ENCODE measurements at places on chromosomes 5 and 9.

- no peak for DNase-seq
Observed at GRCh38 chr9:113537229-113537810, 73.8 kb downstream of the RGS3 start.

DNA sequence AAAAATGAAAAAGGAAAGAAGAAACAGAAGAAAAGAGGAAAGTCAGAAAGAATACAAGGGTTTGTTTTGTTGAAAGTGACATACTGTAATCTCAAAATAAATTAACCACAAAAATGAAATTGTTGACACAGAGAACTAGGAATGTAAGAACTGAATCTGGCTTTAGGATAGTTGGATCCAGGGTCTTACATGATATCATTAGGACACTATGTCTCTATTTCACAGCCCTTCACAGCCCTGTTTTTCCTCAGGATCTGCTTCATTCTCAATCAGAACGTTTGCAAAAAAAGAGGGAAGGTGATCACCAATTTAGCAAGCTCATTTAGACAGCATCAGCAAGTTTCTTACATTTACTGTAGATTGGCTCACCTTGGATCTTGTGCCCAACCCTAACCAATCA, 188.5 kb upstream of the NREP start:
- no peak for DNase-seq

GRCh38 chr5:143402553-143403333, 743 bp downstream of the NR3C1 start:
- peak; percentile 47 for DNase-seq

DNA sequence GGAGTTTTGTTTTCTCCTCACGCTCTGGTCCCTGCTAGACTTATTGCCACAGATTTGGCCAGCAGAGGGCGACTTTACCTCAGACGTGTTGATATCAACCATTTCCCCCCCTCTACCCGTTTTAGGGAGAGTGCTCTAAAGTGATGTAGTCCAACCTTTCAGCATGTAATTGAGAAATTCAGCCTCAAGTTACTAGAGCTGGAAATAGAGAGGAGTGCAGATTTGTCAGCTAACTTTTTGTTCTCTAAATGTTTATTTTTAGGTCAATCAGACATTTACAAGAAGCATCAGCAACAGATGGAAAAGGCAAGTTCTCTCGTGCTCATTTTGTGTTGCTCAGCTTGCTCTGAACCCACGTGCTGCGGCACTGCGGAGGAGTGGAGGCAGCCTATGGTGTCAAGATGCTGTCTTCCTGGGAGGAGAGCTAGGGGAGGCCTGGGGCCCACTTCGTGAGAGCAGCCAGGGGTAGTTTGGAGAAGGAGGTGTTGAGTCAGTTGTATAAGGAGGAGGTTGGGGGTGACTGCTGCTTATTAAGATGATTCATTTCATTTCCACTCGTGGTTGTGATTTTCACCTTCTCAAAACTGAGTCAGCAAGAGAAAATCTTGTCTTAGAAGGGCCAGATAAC, 53.6 kb downstream of the GPR107 start:
- DNase-seq = peak; percentile 87

- no peak for DNase-seq
Observed at GRCh38 chr9:123695386-123695785, 234.5 kb downstream of the DENND1A start.

DNA sequence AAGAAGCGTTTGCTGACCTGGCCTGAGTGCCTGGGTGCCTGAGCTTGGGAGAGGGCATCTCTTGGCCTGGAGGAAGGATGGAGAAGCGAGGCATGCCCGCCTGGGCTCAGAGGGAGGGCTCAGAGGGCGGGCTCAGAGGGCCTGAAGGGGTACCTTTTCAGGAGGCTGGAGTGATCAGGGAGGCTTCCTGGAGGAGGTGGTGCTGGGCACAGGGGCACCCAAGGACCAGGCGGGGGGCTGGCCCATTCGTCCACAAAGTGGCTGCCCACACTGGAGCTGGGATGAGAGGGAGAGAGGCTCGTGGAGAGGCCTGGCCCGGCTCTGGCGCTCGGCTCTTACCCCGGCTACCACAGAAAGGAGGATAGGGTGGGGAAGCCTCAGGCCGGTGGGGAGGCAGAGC, 32.8 kb downstream of the ASS1 start:
- no peak for DNase-seq

- no peak for DNase-seq
Observed at GRCh38 chr9:95870906-95871305, 4.6 kb upstream of the ERCC6L2 start.

DNA sequence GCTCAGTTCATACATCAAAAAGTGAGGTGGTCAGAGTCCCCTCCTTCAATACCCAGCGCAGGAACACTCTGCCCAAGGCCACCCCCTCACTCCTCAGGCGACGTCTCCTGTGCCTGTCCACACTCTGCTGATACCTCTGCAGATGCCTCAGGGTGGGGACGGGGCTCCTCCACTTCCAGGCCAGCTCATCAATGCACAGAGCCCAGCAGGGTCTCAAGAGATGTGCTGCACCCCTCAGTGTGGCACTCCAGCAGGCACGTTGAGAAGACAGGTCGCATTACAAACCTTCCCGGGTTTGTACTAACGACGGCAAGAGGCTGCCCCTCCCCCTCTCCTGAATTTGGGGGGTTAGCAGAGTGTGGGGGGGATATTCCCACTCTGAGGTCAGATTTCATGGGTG, 128.5 kb downstream of the ZNF354C start:
- DNase-seq = no peak

GRCh38 chr9:97689401-97690180, 7.5 kb downstream of the XPA start:
- DNase-seq = no peak

DNA sequence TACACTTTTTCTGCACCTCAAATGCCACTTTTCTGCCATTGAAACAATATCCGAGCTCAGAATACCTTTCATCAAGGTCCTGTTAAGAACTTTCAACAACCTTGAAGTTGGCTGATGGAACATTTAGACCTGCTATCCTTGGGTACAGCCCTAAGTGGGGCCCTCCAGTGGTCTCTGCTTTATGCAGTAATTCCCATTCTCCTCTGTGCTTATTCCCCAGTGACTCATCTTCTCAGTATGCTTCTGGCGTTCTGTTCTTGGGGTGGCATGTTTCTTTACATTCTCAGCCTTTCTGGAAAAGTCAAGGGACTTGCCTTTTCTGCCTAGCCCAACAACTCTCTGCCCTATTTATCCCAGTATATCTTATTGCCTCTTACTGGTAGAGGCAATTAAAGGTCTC, 7.1 kb downstream of the ANP32B start:
- DNase-seq = no peak

GRCh38 chr9:116986015-116986414, 298.9 kb downstream of the TRIM32 start:
- DNase-seq = no peak

DNA sequence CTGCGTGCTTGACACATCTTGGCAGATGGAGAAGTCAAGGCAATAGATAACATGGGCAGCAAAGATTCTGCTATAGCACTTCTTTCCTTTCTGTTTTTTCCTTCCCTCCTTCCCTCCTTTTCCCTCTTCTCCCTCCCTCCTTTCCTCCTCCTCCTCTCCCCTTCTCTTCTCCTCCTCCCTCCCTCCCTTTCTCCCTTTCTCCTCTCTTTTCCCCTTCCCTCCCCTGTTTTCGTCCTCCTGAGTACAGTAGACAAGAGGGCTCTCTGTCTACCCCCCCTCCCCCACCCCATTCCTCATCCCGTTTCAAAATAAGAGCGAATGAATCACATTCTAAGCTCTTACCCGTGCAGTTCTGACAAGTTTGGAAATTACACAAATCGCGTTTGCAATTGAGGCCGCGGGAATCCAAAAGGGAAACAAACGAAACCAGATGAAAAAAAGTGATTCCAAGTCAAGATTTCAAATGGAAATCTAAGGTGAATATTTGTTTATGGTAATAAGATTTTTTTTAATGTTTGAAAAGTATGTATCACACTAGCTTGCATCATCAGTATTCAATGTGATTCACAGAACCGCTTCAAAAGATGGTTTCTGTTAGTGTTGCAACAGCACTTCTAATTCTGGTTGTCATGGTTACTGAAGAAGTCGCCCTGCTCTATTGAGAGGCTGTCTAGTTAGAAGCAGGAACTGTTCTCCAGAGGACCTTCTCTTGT, 1.3 kb downstream of the NIM1K start:
- DNase-seq = peak; percentile 80

DNA sequence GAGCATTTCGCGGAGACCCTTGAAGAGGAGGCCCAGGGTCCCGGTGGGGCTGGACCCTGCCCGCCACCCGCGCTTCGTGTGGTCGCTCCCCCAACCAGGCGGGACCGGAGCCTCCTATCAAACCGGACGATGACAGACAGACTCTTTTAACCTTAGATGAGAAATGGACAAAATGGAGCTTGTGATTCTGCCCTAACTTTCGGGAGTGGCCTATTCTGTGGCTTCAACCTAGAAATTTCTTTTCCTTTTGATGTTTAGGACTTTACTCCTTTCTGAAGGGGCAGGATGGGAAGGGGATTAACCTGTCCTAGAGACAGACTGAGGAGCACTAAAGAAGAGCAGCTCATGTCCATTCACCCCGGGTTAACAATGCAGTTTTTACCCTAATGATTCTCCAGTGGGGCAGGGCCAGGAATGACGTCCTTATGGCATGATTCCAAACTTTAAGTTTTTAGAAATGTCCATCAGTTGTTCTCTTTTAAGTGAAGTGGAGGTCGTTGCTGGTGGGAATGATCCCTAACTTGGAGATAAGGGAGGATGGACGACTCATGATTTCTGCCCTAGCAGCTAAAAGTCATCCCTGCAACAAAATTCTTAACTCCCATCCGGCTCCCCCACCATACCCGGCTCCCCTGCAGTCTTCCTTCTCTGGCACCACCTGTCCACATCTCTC, 1.0 kb downstream of the NIPSNAP3A start:
- no peak for DNase-seq

- DNase-seq = no peak
Observed at GRCh38 chr5:68711293-68712200, 382.3 kb upstream of the SLC30A5 start.
